ENCODE measurements at places on chromosomes 6 and 20. TPM values are rescaled to one million over a fixed set of nuclear protein-coding genes. Genes with fewer than 3 reads are reported as not detected.

GRCh38 chr20:3045042-3045815 lies 623 bp upstream of the MRPS26 start:
- DNase-seq: peak; percentile 86

GRCh38 chr6:38722727-38723334 lies 7.7 kb downstream of the DNAH8 start:
- no peak for DNase-seq

- peak; percentile 38 for DNase-seq
Observed at GRCh38 chr20:24289737-24290481, 179.5 kb upstream of the SYNDIG1 start.

DNA sequence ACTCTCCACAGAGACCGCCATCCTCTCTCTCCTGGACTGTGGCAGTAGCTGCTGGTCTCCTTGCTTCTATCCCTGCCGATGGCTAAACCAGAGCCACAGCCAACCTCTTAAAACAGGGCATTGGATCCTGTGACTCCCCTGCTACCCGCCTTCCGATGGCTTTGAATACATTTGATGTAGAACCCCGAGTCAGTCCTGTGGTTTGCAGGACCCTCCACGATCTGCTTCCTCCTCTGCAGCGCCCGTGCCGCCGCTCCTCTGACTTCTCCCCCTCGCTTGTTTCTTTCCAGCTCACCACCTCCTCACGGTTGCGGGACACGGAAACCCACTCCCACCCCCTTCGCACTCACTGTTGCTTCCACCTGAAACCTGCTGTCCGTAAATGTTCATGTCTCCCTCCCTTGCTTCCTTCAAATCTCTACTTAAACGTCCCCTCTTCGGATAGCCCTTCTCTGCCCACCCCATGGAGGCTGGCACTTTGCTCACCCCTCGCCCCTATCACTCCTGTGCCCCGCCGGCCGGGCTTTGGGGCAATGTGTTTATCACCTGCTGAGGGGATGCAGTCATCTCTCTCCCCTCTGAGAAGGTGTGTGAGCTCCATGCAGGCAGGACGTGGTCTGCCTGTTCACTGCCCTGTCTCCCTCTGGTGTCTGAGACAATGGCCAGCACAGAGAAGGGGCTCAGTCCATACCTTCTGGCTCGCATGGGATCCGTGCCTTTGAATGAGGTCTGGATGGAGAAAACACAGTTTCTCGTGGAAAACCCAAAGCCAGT lies 67.8 kb downstream of the GFOD1 start:
- DNase-seq: peak; percentile 23

Gene BMP5
- not detected for total RNA-seq

Gene NR2E1
- not detected for total RNA-seq

- no peak for DNase-seq
Observed at GRCh38 chr6:36949636-36950035, 4.9 kb upstream of the PI16 start.

DNA sequence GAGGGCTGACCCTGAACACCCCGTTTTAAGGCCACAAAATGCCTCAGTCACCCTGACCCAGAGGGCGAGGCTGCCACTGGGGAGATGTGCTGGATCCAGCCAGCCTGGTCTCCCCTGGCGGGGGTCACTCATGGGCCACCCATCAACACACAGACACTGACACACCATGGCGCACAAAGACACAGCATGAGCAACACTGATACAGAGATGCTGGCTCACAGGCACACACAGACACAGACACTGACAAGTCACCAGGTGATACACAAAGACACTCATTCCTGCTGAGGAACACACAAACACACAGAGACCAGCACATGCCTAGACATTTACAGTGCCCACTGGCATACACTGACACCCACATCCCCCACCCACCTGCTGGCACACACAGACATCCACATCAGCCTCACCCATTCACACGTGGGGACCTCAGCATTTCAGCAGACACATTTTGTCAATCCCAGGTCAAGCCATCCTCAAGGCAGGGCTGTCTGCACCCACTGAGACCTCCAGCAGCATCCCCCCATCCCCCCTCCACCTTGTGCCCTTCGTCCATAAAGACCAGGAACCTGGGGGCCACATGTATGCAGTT lies 63.4 kb downstream of the MDGA1 start:
- DNase-seq: no peak

Gene RIPOR3
- 0.48 TPM for total RNA-seq
